ENCODE measurements at places on chromosomes 6 and 20. TPM values are rescaled to one million over a fixed set of nuclear protein-coding genes. Genes with fewer than 3 reads are reported as not detected.

DNA sequence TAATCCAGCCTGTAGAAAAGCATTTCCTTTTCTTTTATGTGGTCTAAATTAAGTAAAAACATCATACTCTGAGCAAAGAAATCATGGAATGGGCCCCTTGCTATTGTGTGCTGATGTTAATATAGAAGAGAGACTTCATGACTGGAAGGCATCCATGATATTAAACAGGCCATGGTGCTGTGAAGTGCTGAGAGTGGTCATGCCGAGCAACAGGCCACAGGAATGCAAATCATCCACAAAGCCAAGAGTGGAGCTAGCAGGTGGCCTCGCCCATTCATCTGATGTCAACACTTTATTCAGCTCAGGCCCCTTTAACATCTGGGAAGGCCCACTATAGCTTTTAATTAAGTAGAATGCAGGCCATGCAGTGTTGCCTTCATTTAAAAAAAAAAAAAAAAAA is 115.2 kb upstream of the HMGCLL1 start:
- no peak overlapping the region for H3K4me3 ChIP-seq
- H3K27me3 ChIP-seq = no peaks in the 10 kb centered on the region
- H3K36me3 ChIP-seq = no peaks in the 10 kb centered on the region
- DNase-seq = peak; percentile 87

DNA sequence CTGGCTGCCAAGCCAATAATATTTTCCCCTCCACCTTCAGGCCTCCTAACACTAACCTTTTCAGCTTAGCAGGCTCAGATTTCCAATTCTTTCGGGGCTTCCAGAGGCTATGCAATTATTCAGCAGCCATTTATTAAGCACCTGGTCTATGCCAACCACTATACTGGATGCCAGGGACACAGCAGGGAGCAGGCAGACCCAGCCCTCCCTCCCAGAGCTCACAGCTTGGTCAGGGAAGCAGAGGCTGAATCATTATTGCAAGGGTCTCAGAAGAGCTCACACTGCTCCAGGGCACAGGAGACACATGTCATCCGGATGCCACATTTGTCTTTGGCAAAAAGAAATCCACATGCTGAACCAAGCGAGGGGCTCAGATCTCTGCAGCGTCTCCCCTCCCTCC is 1.3 kb downstream of the BPIFB1 start:
- H3K27ac ChIP-seq = no peak overlapping the region
- H3K4me3 ChIP-seq = no peak overlapping the region
- DNase-seq = no peak
- no peaks in the 10 kb centered on the region for H3K4me1 ChIP-seq
- H3K36me3 ChIP-seq = no peaks in the 10 kb centered on the region

- no peak for DNase-seq
- no peak overlapping the region for H3K4me3 ChIP-seq
- H3K27me3 ChIP-seq = no peaks in the 10 kb centered on the region
- no peak overlapping the region for H3K27ac ChIP-seq
- H3K4me1 ChIP-seq = peaks cover 11% of the 10 kb centered on the region
- H3K36me3 ChIP-seq = no peaks in the 10 kb centered on the region
Measured at GRCh38 chr6:37261198-37261597, 3.3 kb upstream of the TMEM217 start.

- peaks cover 10% of the 10 kb centered on the region for H3K4me1 ChIP-seq
- no peaks in the 10 kb centered on the region for H3K36me3 ChIP-seq
- no peak overlapping the region for H3K27ac ChIP-seq
- DNase-seq = no peak
- no peaks in the 10 kb centered on the region for H3K27me3 ChIP-seq
- H3K4me3 ChIP-seq = no peak overlapping the region
Measured at GRCh38 chr6:40722091-40722490, 134.9 kb upstream of the LRFN2 start.

DNA sequence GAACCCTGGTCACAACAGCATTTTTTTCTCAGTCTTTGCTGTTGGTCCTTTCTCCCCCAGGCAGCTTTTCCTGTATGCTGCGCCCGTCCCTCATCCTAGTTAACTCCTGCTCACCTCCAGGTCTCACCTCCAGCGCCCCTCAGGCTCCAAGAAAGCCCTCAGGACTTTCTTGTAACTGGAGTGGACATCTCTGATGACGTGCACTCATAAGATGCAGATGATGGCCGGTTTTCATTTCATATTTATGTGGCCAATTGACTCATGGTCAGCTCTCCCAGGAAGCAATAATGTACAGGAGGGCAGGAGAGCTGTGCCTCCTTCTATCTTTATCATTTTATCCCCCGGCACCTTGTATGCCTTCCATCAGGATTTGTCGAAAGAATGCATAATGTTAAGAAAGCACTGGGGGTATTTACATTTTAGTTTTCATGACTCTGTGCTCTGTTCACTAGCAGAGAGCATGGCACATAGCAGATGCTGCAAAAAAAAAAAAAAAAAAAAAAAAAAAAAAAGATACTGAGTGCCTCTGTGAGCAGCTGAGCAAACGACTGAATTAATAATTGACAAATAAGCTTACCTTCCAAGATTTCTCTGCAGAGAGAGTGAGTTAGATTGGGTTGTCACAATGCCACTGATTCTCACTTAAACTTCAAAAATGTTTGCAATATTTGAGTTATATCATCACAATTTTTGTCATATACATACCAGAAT is 170.2 kb downstream of the DOK5 start:
- no peak overlapping the region for H3K27ac ChIP-seq
- no peak for DNase-seq
- no peaks in the 10 kb centered on the region for H3K36me3 ChIP-seq
- no peak overlapping the region for H3K4me3 ChIP-seq
- H3K4me1 ChIP-seq = peaks cover 11% of the 10 kb centered on the region
- H3K27me3 ChIP-seq = no peaks in the 10 kb centered on the region

Gene RNF8
- 22.4 TPM for total RNA-seq

DNA sequence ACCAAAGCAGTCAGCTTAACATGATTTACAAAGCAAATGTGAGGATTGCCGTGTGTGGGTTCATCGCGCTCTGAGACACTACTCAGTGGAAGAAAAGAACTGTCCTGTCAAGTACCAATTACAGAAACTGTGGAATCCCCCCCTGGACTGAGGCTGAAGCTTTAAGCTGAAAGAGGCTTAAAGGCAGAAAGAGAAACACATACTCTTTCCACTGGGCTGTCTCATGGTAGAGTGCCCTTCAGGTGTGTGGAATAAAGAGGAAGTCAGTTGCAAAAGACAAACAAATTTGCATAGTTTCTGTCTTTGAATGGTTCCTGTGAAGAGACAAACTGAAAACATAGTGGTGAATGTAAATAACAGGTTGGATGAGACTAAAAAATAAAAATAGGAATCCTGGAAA is 560.4 kb upstream of the SYNCRIP start:
- H3K4me3 ChIP-seq = no peak overlapping the region
- DNase-seq = no peak
- no peak overlapping the region for H3K27ac ChIP-seq
- no peaks in the 10 kb centered on the region for H3K36me3 ChIP-seq
- H3K27me3 ChIP-seq = no peaks in the 10 kb centered on the region
- H3K4me1 ChIP-seq = no peaks in the 10 kb centered on the region

DNA sequence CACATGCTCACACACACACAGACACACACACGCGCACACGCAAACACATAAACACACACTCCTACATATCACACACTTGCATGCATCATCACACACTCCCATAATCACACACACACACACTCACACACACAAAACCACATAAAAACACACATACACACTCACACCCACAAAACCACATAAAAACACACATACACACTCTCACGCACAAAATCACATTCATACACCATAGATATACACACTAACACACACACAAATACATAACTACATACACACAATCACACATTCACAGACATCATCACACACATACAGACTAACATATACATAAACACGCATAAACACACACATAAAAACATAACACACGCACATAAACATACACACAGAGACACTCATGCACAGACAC is 57.8 kb upstream of the QKI start:
- H3K4me3 ChIP-seq = no peak overlapping the region
- peaks cover 23% of the 10 kb centered on the region for H3K4me1 ChIP-seq
- no peak for DNase-seq
- H3K27ac ChIP-seq = no peak overlapping the region

- H3K4me3 ChIP-seq = no peak overlapping the region
- no peak for DNase-seq
- H3K27me3 ChIP-seq = no peaks in the 10 kb centered on the region
- H3K36me3 ChIP-seq = no peaks in the 10 kb centered on the region
Measured at GRCh38 chr6:6880745-6881437, 226.9 kb upstream of the RREB1 start.

Gene OOEP
- total RNA-seq = not detected

DNA sequence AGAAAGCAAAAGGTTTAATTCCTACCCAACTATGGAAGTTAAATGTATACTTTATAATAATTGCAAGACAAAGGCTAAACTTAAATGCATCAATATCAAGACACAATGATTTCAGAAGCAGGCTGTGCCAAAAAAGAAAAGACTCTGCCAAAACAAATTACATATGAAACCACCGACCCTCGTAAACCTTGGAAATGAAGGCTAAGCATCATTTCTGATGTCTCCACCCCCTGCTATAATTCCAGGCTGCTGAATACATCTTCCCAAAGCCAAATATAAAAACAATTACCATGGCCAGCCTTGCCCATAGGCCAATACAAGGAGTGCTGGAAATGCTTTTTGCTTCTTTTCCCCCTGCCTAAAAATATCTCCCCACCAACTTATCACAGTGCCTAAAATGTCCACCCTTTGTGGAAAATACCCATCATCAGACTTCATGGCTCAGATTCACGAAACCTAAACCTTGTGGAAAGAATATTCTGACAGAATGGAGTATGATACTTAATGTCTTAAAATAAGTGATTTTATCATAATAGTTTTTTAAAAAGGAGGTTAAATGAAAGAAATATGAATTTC is 37.4 kb downstream of the RCAN2 start:
- DNase-seq = peak; percentile 16
- no peak overlapping the region for H3K4me3 ChIP-seq
- no peaks in the 10 kb centered on the region for H3K27me3 ChIP-seq
- H3K27ac ChIP-seq = peak overlapping the region; percentile 52
- peaks cover 10% of the 10 kb centered on the region for H3K4me1 ChIP-seq

- H3K27ac ChIP-seq = no peak overlapping the region
- peaks cover 3% of the 10 kb centered on the region for H3K4me1 ChIP-seq
- DNase-seq = peak; percentile 69
- peaks cover 39% of the 10 kb centered on the region for H3K27me3 ChIP-seq
- peak overlapping the region; percentile 39 for H3K4me3 ChIP-seq
Measured at GRCh38 chr20:64038565-64039292, 2.7 kb downstream of the C20orf204 start.

DNA sequence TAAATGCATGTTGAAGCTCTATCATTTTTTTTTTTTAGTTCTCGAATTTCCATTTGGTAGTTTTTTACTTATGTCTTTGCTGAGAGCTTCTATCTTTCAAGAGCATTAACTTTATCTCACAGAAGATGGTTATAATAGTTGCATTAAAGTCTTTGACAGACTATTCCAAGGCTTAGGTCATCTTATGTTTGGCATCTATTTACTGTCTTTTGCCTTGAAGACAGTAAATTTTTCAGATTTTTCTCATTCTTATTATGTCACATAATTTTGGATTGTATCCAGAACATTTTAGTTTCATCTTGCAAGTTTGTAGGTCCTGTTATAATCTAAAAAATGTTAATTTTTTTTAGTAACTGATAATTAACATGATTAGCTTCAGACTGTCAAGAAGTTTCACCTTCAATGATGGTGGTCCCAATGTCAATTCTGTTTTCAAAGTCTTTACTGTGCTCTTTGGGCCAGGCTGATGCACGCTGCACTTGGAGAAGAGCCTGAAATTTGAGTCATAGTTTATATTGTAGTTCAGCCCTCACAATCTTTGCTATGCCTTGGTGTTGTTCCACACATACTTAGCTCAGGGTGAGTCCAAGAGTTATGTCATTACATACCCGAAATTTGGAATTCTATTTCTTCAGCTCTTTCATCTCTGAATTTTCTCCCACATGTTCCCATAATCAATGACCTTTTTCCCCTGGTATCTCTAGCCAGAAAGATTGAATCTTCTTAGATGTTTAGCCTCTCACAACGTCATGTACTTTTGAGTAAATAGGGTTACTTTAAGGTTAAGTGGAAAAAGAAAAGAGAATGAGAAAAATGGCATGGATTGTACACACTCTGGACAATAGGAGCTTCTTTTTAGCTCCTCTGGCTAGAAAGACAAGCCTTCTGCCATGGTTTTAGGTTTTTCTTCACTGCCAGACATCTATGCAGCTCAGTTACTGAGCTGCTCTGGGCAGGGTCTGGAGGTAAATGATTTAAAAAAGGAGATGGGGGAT is 110.3 kb upstream of the BTBD3 start:
- no peaks in the 10 kb centered on the region for H3K36me3 ChIP-seq
- peak; percentile 92 for DNase-seq
- no peaks in the 10 kb centered on the region for H3K27me3 ChIP-seq
- H3K4me1 ChIP-seq = peaks cover 23% of the 10 kb centered on the region

- no peaks in the 10 kb centered on the region for H3K36me3 ChIP-seq
- no peak overlapping the region for H3K4me3 ChIP-seq
- H3K27ac ChIP-seq = no peak overlapping the region
- no peaks in the 10 kb centered on the region for H3K27me3 ChIP-seq
- no peaks in the 10 kb centered on the region for H3K4me1 ChIP-seq
- DNase-seq = no peak
Measured at GRCh38 chr6:40472353-40472752, 114.8 kb downstream of the LRFN2 start.

DNA sequence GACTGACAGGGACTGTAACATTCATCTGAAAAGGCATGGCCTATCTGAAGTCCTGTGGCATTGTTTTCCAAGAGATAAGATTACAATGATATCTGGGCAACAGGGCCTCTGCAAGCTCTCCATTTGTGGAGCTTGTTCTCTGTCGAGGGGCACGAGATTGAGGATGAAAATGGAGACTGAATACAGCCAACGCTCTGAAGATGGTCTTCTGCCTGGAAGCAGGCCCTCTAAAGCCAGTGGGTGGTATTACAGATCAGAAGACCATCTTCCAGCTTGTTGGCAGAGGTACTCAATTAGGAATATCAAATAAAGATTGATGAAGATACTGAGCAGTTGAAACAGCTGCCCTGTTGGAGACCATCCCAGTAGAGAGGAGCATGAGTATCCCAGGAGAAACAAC is 288.2 kb downstream of the CENPW start:
- H3K27me3 ChIP-seq = no peaks in the 10 kb centered on the region
- no peaks in the 10 kb centered on the region for H3K4me1 ChIP-seq
- no peak overlapping the region for H3K4me3 ChIP-seq
- H3K27ac ChIP-seq = no peak overlapping the region

- H3K27ac ChIP-seq = no peak within 1 kb of the TSS
- no peak within 1 kb of the TSS for H3K4me3 ChIP-seq
- DNase-seq = no peak
Measured at GRCh38 chr20:45827030-45827652, at the start of gene TNNC2. Gene TNNC2 (minus strand): TSS chr20:45827312. CDS start chr20:45827248, 64 bp downstream.

Gene KIF6
- total RNA-seq = 1.2 TPM

DNA sequence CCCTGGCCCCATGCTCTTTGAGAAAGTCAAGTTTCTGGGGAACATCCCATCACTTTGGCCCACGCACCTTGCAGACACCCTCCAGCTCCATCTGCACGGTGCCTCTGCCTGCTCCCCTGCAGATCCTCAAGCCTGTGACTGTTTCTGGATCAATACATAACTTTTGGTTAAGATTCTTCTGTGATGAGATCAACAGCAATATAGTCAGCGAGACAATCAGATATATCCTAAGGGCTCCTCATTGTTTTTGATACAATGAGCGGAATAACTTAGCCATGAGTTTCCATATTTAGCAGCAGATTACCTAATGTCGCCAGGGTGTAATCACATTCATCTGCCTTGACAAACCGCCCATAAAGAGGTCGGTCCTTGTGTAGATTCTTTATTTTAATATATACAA is 109.3 kb upstream of the MTHFD1L start:
- DNase-seq = peak; percentile 65
- H3K27ac ChIP-seq = peak overlapping the region; percentile 43
- H3K36me3 ChIP-seq = no peaks in the 10 kb centered on the region
- peaks cover 23% of the 10 kb centered on the region for H3K4me1 ChIP-seq

All from astrocyte (in vitro differentiated cells and primary cell).